ENCODE measurements at places on chromosomes 4 and X. TPM values are rescaled to one million over a fixed set of nuclear protein-coding genes. Genes with fewer than 3 reads are reported as not detected.

- no peak for DNase-seq
Observed at GRCh38 chrX:107496786-107497185, 47.3 kb downstream of the FRMPD3 start.

GRCh38 chrX:152926279-152926678, 28.4 kb downstream of the ZNF185 start:
- no peak for DNase-seq

DNA sequence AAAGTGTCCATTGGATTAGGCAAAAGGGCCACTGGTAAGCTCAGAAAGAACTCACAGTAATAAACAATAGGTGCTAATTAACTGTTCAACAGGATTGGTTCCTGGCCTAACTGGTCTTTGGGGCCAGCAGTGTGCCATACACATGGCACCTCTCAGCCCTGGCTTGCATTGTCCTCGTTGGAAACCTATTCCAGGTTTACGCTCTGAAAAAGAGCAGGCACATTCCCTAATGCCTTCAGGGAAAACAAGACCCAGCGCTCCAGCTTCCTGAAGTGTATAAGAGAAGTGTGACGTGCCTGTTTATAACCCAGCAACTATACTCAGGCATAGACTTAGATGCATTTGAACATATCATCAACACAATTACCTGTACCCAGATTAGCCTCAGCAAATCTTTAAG, 51.9 kb upstream of the RBM47 start:
- DNase-seq = no peak

The SYTL4 gene
- 26.2 TPM for total RNA-seq

DNA sequence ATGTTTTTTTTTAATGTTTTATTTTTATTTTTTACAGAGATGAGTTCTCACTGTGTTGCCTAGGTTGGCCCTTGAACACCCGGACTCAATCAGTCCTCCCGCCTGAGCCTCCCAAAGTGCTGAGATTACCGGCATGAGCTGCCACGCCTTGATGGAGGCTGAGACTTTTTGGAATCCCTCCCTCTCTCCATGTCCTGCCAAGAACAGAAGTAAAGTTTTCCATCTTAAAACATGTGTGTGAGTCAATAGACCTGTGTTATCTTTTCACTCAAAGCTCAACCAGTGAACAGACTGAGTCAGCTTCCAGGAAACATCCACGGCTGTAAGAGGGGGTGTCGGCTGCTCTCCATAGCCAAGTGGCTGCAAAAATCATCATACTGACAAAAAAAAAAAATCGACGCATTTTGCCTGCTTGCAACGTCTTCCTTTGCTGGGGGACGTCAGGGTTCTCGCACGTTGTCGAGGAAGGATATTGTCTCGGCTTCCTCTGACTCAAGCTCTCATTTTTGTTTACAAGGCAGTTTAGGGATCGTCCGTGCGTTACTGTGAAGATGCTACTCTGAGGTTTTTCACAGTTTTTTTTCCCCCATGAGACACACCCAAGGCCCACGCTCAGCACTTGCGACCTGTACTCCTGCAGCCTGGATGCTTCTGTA, 10.0 kb upstream of the ASMTL start:
- peak; percentile 27 for DNase-seq

DNA sequence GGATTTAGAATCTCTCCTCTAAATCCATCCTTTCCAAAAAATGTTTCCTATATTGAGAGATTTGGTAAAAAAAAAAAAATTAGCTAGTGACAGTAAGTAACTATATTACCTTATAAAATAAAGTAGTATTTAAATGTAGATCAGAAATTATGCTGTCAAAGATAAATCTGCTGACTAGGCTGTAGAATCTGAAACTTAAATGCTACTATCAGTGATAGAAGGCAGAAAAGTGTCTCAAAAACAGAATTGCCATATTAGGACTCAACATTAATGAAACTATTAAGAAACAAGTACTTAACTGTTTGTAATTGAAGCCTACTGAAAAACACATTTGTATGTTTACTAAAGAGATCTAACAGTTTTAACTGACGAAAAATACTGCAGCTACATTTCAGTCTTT, 8.3 kb downstream of the TAF9B start:
- DNase-seq = no peak

GRCh38 chr4:78166622-78167021, 109.5 kb downstream of the FRAS1 start:
- no peak for DNase-seq

The VCX3B gene
- total RNA-seq = not detected

GRCh38 chrX:154892296-154892695, 6.1 kb downstream of the F8A1 start:
- no peak for DNase-seq

DNA sequence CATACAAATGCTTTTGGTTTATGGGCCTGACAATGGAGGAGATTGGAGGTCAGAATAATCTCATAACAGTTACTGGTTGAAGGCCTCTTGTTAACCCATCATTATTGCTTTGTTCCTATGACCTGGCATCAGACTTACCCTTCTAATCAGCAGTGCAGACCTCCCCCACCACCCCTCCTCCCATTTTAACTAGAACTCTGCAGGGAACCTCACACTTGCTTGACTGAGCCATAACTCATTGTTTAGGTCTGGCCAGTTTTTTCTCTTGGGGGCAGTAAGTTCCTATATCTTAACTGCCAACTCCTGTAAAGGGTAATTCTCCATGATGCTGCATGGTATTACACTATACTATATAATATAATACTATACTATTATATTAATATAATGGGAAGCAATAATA, 609.3 kb downstream of the IL1RAPL1 start:
- DNase-seq = no peak
